ENCODE measurements at places on chromosomes 7 and 10.

GRCh38 chr7:156180451-156181229 lies 368.4 kb upstream of the SHH start:
- DNase-seq: no peak

DNA sequence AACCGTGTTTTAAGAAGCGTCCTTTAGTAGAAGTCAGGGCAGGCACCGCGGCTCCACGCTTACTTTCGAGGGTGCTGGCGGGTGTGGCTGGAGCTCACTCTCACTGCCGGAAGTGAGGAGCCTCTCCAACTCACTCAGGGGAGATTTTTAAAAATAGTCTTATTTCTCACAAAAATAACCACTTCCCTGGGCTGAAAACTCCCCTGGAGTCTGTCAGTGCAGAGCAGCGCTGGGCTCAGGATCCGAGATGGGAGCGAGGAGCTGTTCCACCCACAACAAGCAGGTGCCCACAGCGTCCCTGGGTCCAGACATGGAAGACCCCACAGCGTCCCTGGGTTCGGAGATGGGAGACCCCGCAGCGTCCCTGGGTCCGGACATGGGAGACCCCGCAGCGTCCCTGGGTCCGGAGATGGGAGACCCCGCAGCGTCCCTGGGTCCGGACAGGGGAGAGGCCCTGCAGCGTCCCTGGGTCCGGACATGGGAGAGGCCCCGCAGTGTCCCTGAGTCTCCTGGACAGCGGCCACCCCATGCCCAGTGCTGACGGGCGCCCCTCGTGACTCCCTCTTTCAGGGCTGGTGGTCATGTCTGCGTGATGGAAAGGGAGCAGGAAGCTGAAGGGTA lies 51.2 kb downstream of the VIPR2 start:
- no peak for DNase-seq

DNA sequence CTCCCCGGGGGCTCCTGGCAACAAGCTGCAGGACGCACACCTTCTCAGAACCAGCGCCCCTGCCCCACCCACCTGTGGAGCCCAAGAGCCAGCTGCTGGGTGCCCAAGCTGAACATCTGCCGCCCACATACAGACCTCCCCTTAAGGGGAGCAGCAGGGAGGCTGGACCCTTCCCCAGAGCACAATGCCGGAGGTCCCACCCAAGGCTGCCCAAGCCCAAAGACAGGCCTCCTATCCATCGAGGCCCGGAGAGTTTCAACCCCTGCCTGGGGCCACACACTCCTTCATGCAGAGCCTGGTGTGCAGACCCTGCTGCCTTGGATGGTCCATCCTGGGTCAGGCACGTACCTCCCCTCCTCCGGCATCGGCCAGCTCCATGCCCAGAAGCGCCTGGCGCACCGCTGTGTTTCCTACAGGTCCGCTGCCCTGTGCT lies 48.7 kb downstream of the VIPR2 start:
- DNase-seq: peak; percentile 62

DNA sequence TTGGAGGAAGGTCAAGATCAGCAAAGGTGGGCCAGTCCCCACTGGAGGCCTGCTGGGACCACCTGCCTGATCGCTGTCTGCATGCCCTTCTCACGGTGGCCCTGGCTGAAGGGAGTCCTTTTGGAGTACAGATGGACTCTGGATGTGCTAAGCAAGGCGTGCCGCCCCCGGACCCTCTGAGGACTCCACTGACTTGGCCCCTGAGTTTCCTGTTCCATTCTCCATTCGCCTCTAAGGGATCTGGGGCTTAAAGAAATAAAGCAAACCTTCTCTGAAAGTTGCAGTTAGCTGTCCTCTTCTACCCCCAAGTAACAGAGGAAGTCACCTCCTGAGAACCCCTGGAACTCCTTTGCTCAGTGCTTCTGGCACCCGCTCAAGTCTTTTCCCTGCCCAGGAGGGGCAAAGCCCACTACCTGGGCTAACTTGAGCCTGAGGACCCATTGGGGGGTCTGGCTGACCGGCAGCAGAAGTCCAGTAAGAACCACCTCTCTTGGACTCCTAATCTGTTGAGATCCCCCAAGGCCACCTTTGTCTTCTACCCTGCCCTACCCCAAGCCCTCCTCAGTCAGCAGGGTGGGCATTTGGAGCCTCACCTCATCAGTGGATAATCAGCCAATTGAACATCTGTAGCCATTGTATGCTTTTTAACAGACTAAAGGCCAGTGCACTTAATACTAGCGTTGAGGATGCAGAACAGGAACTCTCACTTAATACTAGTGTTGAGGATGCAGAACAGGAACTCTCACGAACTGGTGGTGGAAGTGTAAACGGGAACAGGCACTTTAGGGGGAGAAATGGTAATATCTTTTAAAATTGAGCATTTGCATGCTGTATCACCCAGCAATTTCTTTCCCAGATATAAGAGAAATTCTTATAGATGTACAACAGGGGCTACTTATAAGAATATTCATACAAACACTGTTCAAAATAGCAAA lies 2.2 kb downstream of the TBATA start:
- no peak for DNase-seq

GRCh38 chr7:28570113-28570969 lies 158.0 kb downstream of the CREB5 start:
- DNase-seq: no peak

- no peak for DNase-seq
Observed at GRCh38 chr7:132183781-132184380, 392.4 kb downstream of the PLXNA4 start.

- DNase-seq: no peak
Observed at GRCh38 chr10:119821182-119821581, 51.5 kb downstream of the MCMBP start.

DNA sequence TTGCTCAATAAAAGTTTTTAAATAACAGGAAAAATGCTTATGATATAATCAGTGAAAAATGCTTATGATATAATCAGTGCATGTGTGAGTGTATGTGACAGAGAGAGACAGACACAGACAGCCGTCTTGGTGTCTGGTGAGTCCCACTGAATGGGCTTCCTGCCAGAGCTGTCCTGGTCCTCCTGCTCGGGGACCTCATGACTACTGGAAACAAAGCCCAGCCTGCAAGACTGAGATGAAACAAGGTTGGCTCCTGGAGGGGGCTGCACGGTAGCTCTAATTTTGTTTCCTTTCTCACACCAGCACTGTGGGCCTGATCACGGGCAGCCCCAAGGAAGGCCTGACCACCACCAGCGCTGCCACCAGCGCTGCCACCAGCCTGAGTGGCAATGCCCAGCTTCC lies 57.3 kb downstream of the NRP1 start:
- no peak for DNase-seq

DNA sequence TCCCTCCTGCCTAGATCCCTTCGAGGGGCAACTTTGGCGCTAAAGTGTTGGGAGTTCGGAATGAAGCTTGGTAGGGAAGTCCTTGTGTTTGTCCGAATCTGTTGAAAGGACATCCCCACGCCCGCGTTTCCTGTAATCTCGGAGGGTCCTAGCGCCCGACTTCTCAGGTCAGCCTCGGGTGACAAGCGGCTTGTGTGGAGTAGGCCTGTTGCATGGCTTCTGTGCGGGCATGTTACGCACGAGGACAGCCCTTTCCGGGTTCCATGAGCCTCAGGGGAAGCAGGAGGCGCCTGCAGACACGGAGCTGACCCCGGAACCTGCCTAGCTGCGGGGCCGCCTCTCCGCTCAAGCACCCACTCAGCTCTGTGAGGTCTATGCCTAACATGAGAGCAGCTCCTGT lies 28.4 kb upstream of the AP5Z1 start:
- DNase-seq: no peak

DNA sequence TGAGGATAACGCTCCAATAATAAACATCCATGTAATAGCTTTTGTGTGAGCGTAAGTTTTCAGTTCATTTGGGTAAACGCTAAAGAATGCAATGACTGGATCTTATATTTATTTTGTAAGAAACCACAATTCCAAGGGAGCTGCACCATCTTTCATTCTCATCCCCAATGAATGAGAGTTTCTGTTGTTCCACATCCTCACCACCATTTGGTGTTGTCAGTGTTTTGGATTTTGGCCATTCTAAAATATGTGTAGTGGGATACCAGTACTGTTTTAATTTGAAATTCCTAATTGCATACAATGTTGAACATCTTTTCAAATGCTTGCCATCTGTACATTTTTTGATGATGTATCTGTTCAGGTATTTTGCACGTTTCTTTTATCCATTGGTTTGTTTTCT lies 50.9 kb upstream of the SEMA3D start:
- DNase-seq: no peak
